ENCODE measurements at places on chromosomes 6 and 20. TPM values are rescaled to one million over a fixed set of nuclear protein-coding genes. Genes with fewer than 3 reads are reported as not detected.

The HLA-G gene
- 0.66 TPM for total RNA-seq

The TMEM200A gene
- total RNA-seq = 3.0 TPM

The RFX6 gene
- not detected for total RNA-seq

The SLC12A5 gene
- 2.0 TPM for total RNA-seq

The SMOC2 gene
- not detected for total RNA-seq

The BPIFA2 gene
- not detected for total RNA-seq

The RNF39 gene
- total RNA-seq = not detected

The CDS2 gene
- 63.5 TPM for total RNA-seq

The CDSN gene
- total RNA-seq = not detected

The ZFP57 gene
- 16.1 TPM for total RNA-seq

The SRC gene
- 3.6 TPM for total RNA-seq

The PKHD1 gene
- not detected for total RNA-seq

The RAET1E gene
- not detected for total RNA-seq

The DACT2 gene
- 0.91 TPM for total RNA-seq

The RGS17 gene
- not detected for total RNA-seq

The FLRT3 gene
- not detected for total RNA-seq

The LY6G6C gene
- not detected for total RNA-seq

Measured in activated CD8-positive, alpha-beta memory T cell treated with anti-CD3 and anti-CD28 coated beads, Interleukin-2, amount 10 ng/mL, durations not matched to agents 7 days and 5 days (primary cell).